ENCODE measurements at places on chromosomes 11 and 22.

GRCh38 chr11:10770626-10771254 lies 19.7 kb downstream of the CTR9 start:
- DNase-seq = peak; percentile 60

DNA sequence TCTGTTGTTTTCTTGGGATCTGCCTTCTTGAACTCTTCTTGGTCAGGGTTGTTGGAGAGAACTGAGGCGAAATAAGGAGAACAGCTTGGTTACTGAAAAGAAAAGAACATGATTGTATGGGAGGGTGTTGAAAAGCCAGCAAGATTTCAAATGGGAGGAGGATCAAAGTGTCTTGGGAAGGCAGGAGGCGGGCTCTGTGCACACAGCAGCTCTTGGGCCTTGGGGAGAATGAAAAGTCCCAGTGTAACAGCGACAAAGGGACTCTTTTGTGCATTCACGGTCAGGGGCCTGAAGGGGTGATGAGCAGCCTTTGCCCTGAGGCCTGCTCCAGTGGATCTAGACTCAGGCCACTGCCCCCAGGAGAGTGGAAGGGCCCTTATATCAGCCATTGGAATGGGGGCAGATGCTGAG lies 135.4 kb downstream of the ADAMTS15 start:
- DNase-seq = no peak

- DNase-seq = peak; percentile 48
These were observed 85.0 kb downstream of the SERGEF start for GRCh38 chr11:17927681-17928343.

- no peak for DNase-seq
These were observed 49.9 kb upstream of the GRK3 start for GRCh38 chr22:25514436-25515180.

DNA sequence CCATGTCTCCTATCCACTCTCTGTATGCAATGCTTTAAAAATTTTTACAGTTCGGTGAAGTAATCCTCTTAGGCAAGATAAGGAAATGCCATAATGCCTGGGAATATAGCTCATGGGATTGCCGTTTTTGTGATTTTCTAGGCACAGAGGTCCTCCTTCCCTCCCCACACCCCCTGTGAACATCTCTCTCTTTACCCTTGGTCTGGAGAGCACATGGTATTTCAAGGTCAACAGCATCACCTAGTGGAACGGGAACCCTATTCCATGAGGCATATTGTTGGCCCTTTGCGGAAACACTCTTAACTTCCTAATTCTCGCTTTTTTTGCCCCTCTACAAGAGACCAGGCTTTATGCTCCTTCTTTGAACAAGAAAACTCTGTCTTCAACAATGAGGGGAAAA lies 8.8 kb downstream of the NXPE4 start:
- no peak for DNase-seq

DNA sequence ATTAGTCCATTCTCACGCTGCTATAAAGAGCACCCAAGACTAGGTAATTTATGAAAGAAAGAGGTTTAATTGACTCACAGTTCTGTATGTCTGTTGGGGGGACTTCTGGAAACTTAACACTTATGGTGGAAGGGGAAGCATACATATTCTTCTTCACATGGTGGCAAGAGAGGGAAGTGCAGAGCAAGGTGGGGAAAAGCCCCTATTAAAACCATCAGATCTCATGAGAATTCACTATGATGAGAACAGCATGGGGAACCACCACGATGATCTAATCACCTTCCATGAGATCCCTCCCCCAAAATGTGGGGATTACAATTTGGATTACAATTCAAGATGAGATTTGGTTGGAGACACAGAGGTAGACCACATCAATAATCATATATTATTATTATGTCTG lies 25.7 kb downstream of the CEP57 start:
- no peak for DNase-seq

DNA sequence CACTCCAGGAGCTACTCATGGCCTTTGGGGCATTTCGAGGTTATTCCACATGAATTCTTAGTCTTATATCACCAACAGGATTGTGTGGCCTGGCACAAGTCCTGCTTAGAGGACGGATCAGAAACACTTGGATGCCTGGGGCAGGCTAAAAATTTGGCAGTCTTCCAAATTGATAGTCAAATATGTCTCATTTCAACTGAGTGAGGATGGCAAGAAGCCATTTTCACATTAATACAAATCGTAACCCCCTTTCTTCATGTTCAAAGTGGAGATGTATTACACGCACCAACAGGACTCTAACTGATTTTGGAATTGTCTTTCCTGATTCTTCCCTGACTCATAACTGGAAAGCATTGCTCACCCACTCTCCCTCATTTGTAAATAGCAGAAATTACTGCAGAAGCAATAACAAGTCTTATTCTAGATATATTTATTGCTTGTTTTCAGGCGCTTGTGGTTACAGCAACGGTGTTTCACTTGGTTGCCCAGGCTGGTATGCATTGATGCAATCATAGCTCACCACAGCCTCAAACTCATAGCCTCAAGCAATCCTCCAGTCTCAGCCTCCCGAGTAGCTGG lies 10.3 kb upstream of the CCDC86 start:
- DNase-seq = peak; percentile 25

GRCh38 chr11:73975479-73975757 lies 7.2 kb downstream of the UCP2 start:
- no peak for DNase-seq

DNA sequence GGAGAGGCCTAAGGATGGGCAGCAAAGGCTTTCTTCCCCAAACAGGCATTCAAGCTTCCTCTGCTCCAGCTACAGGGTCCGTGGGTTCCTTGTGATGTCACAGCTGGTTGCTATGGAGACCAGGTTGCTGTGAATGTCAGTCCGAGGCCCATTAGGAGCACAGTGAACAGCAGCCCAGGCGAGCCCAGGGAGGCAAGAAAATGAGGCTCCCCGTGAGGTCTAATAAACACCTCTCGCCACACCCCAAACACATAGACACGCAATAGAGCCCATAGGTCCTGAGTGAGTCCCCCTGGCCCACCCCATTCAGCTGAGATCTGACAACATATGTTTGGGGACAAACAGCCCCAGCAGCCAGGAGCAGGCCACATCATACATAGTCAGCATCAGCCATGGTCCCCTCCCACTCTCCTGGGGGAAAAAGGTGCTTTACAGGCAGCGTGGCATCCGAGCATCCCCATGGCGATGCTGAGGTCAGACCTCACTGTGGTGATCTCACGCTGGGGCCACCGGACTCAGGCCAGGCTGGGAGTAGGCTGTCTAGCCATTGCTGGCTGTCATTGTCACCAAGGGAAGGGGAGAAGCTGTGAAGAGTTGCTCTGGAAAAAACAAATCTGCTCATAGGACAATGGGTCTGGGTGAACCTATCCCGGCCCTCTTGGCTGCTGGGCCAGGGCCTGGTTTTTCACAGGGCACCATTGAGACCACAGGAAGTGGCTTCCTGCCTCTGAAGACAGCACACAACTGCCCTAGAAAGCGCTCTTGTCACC lies 23.1 kb upstream of the TP53I11 start:
- peak; percentile 70 for DNase-seq

DNA sequence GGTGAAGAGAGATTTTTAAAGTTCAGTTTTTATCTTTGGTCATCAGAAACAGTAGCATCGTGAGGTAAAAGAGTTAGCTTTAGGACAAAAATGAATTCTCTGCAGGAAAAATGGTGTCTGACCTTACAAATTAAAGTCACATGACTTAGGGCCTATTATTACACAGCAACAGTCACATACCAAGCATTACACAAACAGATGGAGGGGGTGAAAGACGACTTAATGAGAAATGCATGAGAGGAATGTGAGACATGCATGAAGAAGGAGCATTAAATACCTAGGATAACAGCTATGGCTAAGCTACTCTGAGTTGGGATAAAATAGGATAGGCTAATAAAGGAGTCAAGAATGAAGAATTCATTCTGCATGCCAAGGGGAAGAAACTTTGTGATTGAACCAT lies 77.5 kb downstream of the BLID start:
- no peak for DNase-seq

DNA sequence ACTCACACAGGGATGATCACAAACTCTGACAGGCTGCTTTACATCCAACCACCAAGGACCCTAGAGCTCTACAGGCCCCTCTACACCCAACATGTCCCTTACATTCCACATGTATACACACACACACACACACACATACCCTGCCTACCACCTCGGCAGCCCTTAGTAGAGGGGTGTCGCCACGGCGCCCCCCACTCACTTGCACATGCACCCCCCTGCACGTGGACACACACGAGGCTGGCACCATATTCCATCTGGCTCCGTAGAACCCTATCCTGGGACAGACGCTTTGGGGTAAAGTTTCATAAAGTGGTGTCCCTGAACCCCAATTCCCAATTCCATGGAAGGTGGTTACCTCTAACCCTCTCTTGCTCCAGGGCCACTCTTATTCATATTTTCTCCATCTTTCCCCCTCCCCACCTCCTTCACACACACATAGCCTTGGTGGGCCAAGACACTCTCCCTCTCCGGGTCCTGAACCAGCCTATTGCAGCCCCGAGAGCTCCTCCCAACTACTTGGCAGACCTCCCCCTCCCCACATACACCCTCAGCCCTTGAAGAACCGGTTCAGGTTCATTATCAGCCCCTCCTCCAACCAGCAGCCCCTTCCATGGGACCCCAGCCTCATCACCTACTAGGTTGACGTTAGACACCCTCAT lies 809 bp downstream of the PDE2A start:
- DNase-seq = no peak

DNA sequence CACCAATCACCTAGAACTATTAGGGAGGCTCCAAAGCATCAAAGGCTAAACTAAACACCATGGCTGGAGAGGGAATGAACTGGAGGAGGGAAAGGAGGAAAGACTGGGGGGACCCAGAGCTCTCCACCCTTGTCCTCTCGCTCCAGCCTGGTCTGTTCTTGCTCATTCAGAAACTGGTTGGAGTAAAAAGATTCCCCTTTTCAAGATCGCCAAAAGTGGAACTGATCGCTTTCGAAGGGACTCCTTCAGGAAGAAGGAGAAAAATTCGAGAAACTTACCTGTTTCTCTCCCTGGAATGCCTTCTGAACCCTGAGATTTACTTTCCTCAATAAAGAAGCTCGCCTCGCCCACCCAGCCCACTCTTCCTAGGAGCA lies 46.9 kb downstream of the OR4D9 start:
- no peak for DNase-seq

DNA sequence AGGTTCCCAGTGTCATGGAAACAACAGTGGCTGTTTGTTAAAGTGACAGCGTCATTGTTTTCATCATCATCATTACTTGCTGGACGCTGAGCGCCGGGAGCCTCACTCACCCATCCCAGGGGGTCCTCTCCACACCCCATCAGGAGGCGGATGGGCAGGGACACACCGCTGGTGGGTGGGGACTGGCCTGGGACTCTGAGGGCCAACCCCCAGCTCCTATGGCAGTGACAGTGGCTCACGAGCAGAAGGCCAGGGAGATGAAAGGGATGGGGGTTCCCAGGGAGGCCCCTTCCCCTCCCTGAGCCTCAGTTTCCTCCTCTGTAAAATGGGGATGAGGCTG lies 76.6 kb upstream of the PRR5 start:
- DNase-seq = peak; percentile 20

GRCh38 chr11:130106381-130106780 lies 36.7 kb downstream of the APLP2 start:
- no peak for DNase-seq

DNA sequence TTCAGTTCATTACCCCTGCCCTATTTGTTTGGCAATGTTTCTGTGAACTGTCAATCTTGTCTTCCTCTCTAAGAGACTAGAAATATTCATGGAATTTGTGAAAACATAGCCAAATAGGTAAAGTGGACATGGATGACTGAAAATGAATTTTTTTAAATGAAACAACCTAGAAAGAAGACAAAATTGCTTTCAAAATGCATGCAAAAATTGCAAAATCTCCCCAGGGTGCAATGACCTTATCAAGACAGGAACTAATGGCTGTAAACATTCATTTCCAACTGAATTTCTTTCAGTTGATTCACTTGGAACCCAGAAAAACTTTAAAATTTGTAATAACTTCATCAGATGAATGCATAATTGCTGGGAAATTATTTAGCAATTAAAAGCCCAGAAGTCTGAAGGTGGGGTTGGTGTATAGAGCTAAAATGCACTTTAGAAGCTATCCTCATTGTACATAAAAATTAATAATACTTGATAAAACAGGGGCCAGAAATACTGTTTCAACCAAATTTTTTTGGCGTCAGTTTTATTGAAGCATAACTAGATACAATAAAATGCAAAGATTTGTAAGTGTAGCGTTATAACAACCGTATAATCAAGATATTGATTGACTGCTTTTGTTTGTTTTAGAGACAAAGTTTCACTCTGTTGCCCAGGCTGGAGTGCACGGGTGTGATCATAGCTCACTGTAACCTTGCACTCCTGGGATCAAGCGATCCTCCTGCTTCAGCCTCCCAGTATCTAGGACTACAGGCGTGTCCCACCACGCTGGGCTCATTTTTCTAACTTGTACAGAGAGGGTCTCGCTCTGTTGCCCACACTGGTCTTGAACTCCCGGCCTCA lies 27.6 kb upstream of the SLC35C1 start:
- no peak for DNase-seq

DNA sequence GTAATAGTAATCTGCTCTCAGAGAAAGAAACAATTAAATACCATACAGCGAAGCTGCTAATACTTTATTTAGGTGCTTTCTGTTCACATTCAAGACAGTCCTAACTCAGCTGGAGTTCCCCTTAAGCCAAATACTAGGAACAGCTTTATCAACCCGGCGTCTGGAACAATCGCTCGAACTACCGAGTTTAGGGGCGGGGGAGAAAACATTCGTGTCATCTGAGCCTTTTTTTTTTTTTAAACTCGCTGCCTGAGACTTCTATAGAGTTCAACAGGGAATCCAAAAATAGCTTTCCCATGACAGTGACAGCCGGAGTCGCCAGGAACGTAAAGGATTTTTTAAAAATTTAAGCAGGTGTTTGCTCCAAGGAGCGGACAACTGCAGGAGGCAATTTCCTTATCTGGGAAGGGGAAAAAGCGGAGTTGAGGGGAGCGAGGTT lies 852 bp downstream of the TRAF6 start:
- peak; percentile 56 for DNase-seq

DNA sequence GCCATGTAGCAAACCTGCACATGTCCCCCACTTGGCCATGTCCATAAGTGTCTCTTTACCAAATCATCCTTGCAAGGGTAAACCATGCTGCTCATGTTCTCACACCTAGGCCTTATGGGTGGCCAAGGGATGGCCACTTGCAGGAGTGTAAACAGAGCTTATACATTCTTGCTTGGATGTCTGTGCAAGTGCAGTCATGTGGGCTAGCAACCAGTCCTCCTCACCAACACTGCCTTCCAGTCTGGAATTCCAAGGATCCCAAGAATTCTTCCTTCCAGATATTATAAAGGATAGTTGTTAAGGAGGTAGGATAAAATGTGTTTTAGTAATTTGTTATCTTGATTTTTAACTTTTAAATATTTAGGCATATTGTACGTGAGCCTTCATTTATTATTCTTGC lies 47.8 kb upstream of the OR5P2 start:
- no peak for DNase-seq

GRCh38 chr11:12962306-12962705 lies 46.8 kb upstream of the RASSF10 start:
- no peak for DNase-seq

- DNase-seq = no peak
These were observed 60.6 kb upstream of the CRYBB3 start for GRCh38 chr22:25139062-25139461.

- no peak for DNase-seq
These were observed 123.4 kb downstream of the CSNK2A3 start for GRCh38 chr11:11229647-11230046.
